ENCODE measurements at places on chromosomes 16 and 17.

- DNase-seq, result no peak
Observed at GRCh38 chr16:25692742-25693508, 1.2 kb downstream of the HS3ST4 start.

DNA sequence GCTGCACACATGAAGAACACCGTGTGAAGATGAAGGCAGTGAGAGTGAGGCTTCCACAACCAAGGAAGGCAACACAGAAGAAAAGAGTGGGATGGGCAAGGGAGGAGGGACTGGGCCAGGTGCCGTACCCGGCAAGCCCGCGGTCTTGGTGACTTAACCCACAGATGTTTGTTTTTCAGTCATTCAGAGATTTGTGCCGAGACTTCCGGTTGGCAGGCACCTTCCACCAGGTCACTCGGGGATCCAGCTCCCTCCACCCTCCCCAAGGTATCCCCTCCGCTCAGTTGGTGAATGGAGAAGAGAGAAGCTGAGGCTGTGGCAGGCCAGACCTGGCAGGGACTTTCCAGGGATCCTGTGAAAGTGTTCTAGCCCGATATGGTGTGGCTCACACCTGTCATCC is 4.9 kb upstream of the KREMEN2 start:
- DNase-seq, result no peak

DNA sequence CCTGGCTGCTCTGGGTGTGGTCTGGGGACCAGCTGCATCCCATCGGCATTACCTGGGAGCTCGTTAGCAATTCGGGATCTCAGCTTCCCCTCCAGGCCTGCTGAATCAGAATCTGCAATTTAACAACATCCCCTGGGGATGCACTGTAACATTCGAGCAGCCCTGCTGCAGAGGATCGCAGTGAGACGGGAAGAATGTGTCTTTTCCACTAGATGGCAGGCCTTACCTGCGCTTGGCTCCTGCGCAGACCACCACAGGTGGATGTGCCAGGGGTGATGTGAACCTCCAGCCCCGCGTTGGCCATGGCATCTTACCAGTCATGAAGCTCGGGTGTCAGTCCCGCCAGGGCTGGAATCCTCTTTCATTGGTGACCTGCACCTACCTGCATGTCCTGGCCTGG is 209.9 kb downstream of the PRKCB start:
- DNase-seq, result no peak

DNA sequence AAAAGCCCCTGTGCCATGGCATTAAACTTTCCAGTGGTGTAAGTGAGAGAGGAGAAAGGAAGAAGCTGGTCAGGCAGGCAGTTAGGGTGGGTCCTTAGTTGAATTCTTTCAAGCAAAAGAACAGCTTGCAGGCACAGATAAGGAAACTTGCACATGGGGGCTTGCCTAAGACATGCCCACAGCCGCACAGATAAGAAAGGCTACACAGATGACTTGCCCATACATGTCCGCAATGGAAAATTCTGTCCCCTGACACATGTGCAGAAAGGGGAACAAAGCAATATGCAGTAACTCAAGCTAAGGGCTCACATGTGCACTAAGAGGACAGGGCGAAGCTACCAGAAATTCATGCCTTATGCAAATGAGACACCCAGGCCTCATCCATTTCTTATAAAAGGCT is 69.9 kb downstream of the GSG1L start:
- DNase-seq, result no peak

- DNase-seq, result no peak
Observed at GRCh38 chr17:77120868-77121267, 19.9 kb upstream of the SEC14L1 start.

DNA sequence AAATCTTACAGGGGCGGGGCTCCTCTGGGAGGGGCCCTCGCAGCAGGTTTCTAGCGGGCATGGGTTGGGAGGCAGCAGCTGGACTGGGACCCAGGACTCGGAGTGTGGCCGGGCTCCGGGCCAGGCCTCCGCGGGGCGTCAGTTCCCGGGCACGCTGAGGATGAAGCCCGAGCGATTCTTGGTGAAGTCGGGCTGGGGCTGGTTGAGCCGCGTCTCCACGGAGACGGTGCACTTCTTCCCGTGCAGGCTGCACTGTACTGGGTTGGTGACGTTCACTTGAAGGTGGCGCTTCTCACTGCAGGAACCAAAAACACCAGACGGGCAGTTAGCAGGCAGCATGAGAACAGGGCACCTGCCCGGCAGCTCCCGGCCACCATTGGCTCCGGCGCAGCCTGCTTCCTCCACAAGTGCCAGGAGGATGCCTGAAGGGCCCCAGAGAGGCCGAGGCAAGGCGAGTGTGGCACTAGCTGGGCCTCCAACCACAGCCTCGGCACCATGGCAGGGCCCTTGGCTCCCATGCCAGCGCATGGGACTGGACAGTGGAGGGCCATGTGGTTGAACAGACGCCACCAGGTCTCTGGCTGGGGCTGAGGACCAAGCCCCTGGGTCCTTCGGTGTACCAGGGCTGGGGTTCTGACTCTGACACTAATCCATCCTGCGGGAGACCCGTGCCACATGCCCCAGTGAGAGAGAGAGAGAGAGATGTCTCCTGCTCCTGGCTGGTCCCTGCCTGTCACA is 8.0 kb downstream of the CDK5R1 start:
- DNase-seq, result peak; percentile 29

- DNase-seq, result no peak
Observed at GRCh38 chr16:49248227-49248626, 33.4 kb downstream of the CBLN1 start.

DNA sequence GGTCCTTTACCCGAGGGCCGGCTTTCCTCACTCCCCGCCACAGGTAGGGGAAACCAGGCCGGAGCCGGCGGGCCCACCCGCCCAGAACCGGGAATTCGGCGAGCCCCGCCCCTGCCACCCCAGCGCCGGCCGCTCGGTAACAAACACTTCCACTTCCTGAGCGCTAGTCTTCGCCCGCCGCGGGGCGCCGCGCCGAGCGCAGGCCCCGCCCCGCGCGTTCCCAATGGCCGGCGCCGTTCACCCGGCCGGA is 224 bp upstream of the NHERF1 start:
- DNase-seq, result no peak

GRCh38 chr17:78991017-78991738 is 11.5 kb upstream of the LGALS3BP start:
- DNase-seq, result no peak

DNA sequence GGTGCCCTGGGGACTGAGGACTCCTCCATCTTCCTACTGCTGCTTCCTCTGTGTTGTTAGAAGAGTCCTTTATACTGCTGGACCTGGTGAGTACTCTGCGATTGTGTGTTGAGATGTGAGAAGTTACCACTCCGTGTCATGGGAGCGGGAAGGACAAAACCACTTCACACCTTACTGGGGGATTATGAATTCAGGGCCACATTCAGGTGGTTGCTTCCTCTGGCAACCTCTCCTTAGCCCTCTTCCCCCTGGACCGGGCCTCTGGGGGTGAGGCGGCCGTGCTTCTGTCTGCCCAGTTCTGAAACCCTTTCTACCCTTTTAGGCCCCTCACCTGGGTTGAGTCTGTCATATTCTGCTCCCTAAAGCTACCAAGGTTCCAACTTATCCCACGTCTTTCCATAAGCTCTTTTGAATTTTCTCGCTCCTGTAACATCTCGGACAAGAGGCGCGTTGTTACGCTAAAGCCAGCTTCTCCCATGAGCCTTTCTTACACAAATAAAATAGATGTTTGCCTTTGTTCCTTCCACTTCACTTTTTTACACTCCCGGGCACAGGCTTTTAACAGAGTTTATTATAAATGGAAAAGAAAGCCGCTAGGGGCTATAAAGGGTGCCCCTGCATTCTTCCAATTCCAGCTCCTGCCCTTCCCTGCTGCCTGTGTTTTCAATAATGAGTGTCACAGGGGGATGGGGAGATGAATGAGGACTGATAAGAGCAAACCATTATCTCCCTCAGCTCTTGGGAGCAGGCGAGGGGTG is 20.7 kb upstream of the CDH13 start:
- DNase-seq, result no peak

DNA sequence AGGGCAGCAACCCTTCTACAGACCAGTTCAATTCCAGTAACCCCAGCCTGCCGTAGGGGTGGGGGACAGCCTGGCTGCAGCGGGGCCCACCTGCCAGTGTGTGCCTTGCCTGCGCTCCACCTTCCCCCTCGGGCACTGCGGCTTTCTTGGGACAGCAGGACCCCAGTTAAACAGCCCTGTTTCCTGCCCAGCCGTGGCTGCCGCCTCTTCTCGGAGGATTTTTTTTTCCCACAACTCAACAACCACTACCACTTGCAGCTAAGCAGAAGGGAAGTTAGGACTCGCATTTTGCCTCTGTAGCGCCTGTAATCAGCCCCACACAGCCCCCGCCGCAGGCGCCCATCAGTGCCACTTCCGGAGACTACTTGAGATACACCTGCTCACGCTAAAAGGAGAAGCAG is 76.1 kb downstream of the RAI1 start:
- DNase-seq, result no peak

GRCh38 chr16:69188716-69189115 is 1.8 kb downstream of the SNTB2 start:
- no peak for DNase-seq

DNA sequence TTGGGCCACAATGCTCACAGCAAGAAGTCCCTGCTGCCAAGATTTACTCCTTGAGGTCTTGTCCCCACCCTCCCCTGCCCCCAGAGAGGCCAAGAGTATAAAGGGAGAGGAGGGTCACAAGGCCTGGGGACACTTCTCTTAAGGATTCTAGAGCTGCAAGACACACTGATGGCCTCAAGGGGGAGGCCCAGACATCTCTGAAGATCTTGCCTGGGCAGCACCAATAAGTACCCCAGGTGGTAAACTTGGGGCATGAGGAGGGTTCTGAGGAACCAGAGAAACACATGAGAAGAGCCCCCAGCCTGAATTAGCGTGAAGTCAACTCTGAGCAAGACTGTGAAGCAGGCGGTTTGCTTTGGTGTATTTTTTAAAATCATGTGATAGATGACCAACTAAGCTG is 26.8 kb upstream of the MTMR4 start:
- DNase-seq, result no peak

- DNase-seq, result no peak
Observed at GRCh38 chr16:82630688-82631087, 3.9 kb downstream of the CDH13 start.

- DNase-seq, result no peak
Observed at GRCh38 chr16:79114759-79115158, 485.8 kb downstream of the MAF start.

- DNase-seq, result no peak
Observed at GRCh38 chr17:60554377-60554788, 28.3 kb upstream of the APPBP2 start.
